ENCODE measurements at places on chromosomes 7 and 10.

- peak; percentile 90 for DNase-seq
Measured at GRCh38 chr7:73703757-73704639, 15.5 kb downstream of the STX1A start.

GRCh38 chr7:79471699-79472098, 18.2 kb upstream of the MAGI2 start:
- DNase-seq, result no peak

DNA sequence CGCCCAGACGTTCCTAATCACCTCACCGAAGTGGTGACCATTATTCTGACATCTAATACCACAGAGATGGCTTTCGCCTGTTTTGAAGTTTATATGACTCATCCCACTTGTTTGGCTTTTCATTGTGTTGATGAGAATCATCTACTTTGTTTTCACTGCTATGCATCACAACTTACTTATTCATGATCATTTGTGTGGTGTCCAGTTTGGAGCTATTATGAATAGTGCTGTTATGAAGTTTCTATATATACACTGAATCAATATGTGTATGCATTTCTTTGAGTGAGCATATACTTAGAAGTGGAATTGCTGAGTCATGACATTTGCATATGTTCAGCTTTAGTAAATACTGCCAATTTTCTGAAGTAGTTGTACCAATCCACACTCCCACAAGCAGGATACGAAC, 38.6 kb upstream of the TNKS2 start:
- no peak for DNase-seq

DNA sequence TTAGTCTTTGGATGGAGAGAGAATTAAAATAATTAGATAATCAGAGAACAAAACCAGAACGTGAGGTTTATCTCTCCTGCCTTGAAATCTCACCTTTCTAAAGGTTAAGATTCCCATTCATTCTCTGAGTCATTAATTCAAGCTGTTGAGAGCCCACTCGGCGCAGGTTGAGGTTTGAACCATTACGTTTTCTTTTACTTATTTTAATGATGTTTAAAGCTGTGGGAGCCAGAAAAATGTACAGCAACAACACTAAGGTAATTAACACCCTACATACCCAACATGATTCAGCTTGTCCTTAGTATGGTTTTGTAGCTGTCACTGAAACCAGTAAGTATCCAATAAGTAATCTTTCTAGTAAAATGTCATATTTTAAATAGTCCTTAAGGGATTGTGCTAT, 153.0 kb upstream of the ANK3 start:
- no peak for DNase-seq

DNA sequence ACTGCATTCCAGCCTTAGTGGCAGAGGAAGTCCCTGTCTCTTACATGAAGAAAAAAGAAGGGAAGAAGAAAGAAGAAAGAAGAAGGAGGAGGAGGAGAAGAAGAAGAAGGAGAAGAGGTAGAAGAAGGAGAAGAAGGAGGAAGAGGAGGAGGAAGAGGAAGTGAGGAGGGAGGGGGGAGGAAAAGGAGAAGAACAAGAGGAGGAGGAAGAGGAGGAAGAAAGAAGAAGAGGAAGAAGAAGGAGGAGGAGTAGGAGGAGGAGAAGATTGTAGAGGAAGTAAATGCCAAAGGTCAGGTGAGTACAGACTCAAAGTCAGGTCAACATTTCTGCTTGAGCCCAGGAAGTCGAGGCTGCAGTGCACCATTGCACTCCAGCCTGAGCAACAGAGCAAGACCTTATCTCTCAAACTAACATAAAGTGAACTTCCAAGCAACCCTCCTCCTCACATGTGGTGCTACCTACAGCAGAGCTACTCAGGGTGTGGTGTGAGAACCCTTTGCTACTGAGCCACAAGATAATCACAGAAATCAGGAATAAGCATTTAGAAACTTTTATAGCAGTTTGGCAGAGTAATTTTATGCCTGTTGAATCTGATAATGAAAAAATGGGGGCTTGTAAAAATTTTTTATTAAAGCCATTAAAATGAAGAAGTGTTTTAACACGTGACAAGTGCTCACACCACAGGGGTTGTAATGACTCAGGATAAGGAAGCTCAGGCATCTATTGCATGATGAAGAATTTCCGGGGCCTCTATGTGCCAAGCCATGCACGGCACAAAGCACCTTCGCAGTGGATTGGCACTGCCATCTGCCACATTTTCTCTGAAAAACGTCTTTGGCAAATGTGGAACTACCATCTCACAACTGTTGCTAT, 224.9 kb upstream of the AUTS2 start:
- DNase-seq, result no peak

GRCh38 chr10:80461208-80462183, 7.4 kb downstream of the TSPAN14 start:
- no peak for DNase-seq

- no peak for DNase-seq
Measured at GRCh38 chr7:98285157-98286092, 3.9 kb downstream of the BRI3 start.

- DNase-seq, result no peak
Measured at GRCh38 chr10:104947314-104947713, 306.2 kb downstream of the SORCS3 start.

Measured in BE2C (cell line).